ENCODE measurements at places on chromosomes 6 and 20. TPM values are rescaled to one million over a fixed set of nuclear protein-coding genes. Genes with fewer than 3 reads are reported as not detected.

The PIM1 gene
- 22.9 TPM for total RNA-seq

GRCh38 chr20:2559651-2560050 is 23.3 kb downstream of the TMC2 start:
- DNase-seq, result no peak

The OOEP gene
- under 0.01 TPM for total RNA-seq

The IYD gene
- total RNA-seq, result not detected

The FRK gene
- total RNA-seq, result 0.43 TPM

DNA sequence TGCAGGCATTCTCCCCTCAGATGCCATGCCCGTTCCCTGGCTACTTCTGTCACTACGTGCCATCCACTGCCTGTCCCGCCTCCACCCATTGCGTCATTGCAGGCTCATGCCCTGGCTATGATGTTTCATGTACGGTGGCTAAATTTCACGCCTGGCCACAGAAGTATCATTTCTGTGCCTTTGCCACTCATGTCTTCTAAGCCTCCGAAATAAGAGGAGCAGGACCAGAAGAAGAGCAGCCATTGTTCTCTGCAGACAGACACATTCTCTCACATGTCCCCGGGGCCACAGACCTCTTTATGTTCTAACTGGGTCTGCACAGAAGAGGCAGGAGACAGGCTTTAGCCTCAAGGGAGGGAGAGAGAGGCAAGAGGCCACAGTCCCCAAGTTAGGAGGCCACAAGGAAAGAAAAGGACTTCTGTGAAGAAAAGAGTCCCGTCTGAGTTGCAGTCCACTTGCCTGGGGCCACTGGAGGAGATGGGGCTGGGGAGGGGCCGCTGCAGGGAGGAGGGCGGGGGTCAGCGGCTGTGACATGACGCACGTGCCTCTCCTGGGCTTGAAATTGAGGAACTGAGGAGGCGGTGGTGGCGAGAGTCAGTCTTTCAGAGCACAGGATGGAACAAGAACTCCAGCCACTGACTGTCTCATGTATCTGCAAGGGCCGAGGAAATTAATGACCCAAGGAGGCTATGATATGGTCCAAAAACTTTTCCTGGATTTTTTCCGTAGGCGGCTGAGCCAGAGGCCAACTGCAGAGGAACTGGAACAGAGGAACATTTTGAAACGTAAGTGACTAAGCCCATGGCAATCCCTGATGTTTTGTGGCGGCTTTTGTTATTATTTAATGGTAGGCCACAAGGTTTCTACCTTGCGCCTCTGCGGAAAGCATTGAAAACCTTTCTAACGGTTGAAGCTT is 55.9 kb downstream of the TBC1D7 start:
- no peak for DNase-seq

The CLVS2 gene
- total RNA-seq, result not detected

GRCh38 chr20:11266571-11266970 is 592.8 kb upstream of the JAG1 start:
- no peak for DNase-seq

The C6orf163 gene
- 2.9 TPM for total RNA-seq
